Stimulated activated CD4-positive, alpha-beta T cell treated with anti-CD3 and anti-CD28 coated beads, Interleukin-2, amount 100 ng/mL, for 24 hours (primary cell): ENCODE measurements at places on chromosomes 16 and 17.

DNA sequence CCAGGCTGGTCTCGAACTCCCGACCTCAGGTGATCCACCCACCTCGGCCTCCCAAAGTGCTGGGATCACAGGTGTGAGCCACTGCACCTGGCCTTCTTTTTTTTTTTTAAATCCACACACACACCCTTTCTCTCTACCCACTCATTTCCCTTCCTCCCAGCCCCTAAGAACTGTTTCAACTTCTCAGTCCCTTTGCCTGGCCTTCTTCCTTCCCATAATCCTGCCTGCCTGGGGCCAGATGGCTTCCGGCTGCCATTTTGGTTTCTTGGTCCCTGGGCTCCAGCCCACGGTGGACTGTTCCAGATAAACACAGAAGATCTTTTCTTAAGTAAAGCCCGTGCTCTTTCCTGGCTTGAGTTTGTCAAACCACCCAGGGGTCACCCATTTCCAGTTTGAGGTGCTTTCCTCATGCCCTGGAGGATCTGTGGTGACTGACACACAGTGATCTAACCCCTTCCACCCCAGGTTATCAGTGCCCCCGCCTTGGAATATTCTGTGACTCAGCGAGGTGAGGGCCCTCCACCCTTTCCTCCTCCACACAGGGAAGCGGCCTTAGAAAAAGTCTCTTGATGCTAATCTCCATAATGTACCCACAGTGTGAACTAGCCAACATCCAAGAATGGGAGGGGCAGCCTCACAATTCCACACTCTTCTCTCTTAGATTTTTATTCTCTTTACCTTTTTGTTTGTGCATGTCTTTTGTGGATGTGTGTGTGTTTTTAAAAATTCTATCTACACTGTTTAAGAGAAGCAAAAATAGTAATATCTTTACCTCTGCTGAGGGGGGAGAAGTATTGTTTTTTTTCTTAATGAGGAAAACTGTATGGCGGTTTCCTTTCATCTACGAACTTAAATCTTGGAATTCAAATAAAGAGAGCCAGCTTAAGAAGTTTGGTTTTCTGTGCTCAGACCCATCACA is 60.0 kb downstream of the CRISPLD2 start:
- no peak for DNase-seq

- DNase-seq: peak; percentile 63
These were observed 629 bp downstream of the GEMIN4 start for GRCh38 chr17:751269-752001.

GRCh38 chr17:59437791-59438281 is 106.4 kb downstream of the YPEL2 start:
- DNase-seq: no peak

- DNase-seq: no peak
These were observed 40.0 kb downstream of the MRPS23 start for GRCh38 chr17:57809879-57810278.

DNA sequence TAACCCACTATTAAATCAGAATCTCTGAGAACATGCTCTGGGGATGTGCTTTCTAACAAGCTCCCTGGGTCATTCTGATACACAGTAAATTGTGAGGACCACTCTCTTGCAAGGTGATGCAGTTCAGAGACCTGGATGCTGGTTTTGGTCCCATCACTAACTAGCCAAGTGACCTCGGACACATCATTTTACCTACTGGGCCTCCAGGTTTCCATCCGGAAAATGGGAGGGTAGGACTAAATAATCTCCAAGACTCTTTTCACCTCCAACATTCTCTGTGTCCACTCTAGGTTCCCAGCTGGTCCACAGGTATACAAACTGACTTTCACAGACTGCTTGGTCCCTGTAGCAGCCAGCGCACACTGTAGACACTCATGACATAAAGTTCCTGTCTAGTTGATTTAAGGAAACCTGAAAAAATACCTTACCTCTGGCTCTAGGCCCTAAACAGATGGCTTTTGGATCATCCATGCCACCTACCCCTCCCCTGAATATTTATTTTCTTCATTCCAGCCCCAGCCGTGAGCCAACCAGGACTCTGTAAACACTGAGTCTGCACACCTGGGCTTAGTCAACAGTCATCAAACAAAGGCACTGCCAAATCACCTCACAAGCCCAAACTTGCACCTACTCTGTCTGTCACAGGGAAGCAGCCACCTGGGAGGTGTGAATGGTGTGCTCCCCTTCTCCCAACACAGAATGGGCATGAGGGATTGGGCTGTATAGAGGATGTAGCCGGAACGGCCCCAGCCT is 51.3 kb upstream of the MRPS23 start:
- DNase-seq: no peak

DNA sequence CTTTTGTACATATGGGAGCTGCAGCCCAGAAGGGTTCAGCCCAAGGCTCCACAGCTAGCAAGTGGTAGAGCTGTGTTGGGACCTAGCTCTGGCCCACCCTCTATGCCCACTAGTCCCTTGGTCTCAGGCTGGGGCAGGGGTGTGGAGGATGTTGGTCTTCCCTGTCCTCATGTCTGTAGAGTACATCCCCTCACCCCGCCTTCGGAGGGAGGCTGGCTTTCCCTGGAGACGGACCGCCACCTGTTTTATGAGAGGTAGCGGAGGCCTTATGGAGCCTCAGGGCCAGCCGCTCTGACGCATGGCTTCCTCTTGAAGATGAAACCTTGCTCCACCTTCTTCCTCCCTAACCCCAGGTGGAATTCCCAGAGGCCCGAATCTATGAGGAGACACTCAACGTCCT is 8.4 kb downstream of the TNFAIP1 start:
- no peak for DNase-seq

DNA sequence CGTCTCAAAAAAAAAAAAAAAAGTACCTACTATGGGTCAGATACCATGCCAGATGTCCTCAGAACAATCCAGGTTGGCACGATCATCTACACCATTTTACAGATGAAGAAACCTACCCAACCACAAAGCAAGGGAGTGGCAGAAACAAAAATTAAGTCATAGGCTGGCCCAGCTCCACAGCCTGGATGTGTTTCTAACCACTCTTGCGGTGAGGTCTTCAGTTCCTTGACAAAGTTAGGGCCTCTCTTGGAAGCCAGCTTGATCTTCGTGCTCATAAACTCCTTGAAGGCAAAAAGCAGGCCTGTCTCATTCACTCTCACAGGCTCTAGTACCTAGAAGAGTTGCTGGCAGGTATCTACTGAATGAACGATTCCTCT is 6.2 kb downstream of the GGA2 start:
- no peak for DNase-seq

DNA sequence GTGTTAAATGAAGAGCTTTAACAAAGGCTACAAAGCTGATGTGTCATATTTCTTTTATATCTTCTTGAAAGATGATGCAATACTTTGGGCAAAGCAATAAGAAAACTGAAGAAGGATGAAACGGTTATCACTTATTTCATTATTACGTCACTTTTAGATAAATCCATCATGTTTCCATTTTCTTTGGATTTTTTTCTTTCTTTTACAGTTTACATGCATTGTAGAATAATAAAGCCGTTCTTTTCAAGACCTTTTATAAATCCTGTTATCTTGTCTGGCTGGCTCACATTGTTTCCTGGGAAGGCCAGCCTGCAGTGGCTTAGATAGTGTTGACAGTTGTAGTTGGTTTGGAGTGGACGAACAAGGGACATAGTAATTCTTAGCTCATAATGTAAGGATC is 28.9 kb downstream of the TANC2 start:
- no peak for DNase-seq

DNA sequence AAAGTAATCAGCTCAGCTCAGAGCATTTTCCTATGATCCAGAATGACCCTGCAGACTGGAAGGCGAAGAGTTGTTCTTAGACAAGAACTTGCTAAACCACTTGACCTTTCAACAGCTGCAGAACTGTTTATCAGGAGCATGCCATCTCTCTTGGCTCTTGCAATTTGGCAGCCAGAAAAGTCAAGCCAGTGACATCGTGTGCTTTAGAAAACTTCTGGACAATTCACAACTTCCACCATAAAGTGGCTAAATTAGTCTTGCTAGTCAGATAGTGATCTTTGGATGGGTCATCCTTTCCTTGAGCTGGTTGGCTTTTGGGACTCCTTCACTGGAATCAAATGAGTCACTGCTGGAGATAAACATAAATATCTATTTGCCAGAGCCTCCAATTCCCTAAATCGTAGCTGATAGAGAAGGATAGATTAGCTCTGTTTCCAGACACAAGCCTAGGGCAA is 146.5 kb downstream of the MAP2K6 start:
- DNase-seq: no peak

- no peak for DNase-seq
These were observed 28.0 kb upstream of the ARHGAP23 start for GRCh38 chr17:38400286-38400685.

- no peak for DNase-seq
These were observed 683.7 kb upstream of the SALL1 start for GRCh38 chr16:51834794-51835193.

DNA sequence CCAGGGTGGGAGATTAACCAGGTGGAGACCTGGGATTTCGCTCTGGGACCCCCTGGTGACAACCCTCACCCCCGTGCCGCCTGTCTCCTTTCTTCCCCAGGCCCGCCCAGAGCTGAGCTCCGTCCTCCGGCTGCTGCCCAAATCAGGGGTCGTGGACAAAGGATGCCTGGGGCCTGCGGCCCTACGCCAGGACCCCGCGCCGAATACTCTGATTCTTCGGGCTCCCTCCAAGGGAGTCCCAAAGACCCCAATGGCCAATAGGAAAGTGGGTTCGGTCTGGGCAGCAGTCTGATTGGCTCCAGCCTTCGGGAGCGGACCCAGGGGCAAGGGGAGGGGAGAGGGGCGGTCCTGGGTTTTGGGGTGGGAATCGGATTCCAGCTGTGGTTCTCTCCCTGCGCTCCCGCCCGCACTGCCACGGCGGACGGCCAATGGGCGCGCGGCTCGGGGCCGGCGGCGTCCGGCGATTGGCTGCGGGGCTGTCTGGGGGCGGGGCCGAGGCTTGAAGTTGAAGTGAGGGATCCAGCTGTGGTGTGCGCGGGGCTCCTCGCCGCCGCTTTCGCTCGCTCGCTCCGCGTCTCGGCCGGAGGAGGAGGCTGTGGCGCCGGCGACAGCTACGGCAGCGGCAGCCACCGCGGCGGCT is at the start of gene CACNA1G:
TSS of gene CACNA1G (plus strand) at position 531 of the 640 bp plus-strand sequence. CDS start 745 bp downstream, outside the sequence.
- peak; percentile 92 for DNase-seq

- no peak for DNase-seq
These were observed 89.2 kb downstream of the MAP2K6 start for GRCh38 chr17:69503711-69504110.

GRCh38 chr17:20095336-20096080 is 86.3 kb downstream of the SPECC1 start:
- DNase-seq: no peak

GRCh38 chr17:6997171-6997570 is 1.3 kb downstream of the ALOX12 start:
- DNase-seq: no peak

- DNase-seq: no peak
These were observed 18.8 kb downstream of the CFAP97D1 start for GRCh38 chr17:43799047-43799446.

DNA sequence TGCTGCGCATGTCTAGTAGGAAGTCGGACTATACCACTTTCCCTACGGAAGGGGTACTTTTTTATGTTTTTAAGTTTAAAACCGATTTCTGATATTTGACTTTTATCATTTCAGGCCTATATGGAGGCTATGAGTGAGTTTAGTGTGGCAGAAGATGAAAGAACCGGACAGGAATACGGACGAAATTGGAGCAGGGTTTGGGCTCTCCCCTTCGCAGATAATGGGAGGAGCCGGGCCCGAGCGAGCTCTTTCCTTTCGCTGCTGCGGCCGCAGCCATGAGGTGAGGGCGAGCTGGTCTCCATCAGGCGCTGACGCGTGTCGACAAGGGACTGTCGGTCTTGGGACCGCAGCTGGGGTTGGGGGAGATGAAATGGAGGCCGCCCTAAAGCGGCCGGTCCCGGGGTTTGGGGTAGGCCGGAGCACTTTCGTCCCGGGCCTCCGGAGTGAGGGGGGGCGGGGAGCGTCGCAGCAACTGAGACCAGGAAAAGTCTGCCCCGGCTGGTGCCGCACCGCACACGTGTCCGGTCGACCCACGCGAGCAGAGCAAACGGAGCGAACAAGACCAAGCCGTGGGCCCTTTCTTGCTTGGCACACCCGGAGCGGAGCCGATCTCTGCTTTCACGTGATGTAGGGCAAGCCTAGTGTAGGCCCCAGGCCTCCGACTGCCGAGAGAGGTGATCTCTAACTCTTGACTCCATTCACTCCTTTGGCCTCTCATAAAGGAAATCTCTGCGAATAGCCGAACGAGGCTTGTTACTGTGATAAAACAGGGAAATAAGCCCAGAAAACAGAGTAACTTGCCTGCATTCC is at the start of gene RPL19:
TSS of gene RPL19 (plus strand) at position 214 of the 810 bp plus-strand sequence. CDS start at position 276, 62 bp downstream.
- peak; percentile 83 for DNase-seq

DNA sequence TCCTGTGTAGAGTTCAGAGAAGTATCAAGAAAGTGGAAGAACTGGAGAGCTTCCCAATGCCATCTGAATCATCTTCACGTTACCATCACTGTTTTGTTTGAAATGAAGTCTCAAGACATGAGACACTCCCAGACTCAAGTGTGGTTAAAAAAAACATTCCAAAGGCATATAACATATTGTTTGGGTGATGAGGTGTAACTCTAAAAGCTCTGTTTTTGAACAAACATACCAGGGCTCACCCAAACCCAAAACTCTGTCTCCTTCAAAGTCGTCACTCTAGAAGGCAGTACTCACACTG is 6.3 kb upstream of the ZCCHC14 start:
- no peak for DNase-seq

GRCh38 chr17:81991684-81992305 is 14.4 kb downstream of the ASPSCR1 start:
- DNase-seq: no peak

- no peak for DNase-seq
These were observed 7.2 kb upstream of the SLC52A1 start for GRCh38 chr17:5042157-5043022.

- no peak for DNase-seq
These were observed 101.8 kb downstream of the ABCA8 start for GRCh38 chr17:68853439-68853838.

DNA sequence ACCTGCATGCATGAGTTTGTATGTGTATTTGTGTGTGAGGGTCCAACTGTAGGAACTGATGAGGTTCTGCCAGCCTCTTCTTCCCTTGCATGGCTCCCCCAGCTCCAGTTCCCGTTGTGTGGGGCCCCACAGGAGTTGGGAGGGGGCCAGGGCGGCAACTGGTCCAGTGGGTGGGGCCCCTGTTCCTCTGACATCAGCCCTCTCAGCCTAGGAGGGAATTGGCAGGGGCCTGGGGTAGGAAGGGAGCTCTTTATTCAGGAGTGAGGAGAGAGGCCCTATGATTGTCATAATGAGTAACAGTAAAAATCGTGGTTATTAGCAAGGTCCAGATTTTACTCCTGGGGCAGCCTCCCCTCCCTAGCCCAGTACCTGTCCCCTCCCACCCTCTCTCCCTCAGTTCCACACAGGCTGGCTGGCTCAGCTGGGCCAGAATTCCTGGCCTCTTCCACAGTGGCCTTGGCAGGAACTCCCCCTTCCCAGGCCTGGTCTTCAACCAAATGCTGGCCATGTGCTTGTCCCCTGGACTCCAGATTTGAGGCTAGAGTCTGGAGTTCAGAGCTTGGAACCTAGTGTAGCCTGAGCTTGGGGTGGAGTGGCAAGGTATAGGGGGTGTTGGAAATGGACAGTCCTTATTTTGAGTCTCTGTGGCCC is 18.9 kb downstream of the RARA start:
- DNase-seq: no peak

DNA sequence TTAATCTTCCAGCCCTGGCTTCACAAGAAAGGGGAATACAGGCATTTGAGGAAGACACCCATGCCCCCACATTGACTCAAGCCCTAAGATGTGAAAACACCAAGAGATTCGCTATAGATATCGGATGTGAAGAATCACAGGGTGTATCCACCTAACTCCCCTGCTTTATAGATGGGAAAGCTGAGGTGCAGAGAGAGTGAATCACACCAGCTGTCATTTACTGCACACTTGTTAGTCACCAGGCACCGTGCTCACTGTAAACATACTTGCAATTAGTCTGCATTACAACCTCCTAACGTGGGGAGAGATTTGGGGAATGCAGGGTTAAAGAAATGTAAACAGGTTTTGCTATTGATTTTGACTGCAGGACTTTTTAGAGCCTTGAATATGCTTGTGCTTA is 325.5 kb downstream of the C16orf95 start:
- DNase-seq: no peak
